ENCODE measurements at places on chromosomes 12 and 14. TPM values are rescaled to one million over a fixed set of nuclear protein-coding genes. Genes with fewer than 3 reads are reported as not detected.

Gene AGAP2
- total RNA-seq, result 1.1 TPM

Gene TMEM132C
- 11.7 TPM for total RNA-seq

DNA sequence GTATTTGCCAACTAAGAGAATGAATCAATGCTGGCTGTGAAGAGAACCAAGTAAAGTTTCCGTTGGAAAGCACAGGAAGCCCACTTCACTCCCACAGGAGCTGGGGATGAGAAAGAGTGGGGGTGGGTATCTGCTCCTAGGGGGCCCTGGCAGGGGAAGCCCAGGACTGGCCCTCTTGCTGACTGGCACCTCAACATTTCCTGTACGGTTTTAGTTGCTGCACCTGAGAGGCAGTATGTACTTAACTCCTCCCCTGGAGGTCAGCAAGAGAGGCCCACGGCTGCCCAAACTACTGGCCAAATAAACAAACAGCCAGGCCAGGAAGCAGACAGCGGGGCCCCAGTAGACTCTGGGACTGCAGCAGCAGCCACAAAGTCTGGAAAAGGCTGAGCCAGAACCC is 33.8 kb upstream of the VWF start:
- DNase-seq, result no peak

GRCh38 chr14:23237772-23238594 is at the start of gene RNF212B:
RNF212B (plus strand) TSS chr14:23237936; CDS start chr14:23240346, 2,410 bp downstream.
- peak; percentile 38 for DNase-seq

Gene NDUFA12
- total RNA-seq, result 58.6 TPM

Gene CLEC14A
- 15.0 TPM for total RNA-seq

DNA sequence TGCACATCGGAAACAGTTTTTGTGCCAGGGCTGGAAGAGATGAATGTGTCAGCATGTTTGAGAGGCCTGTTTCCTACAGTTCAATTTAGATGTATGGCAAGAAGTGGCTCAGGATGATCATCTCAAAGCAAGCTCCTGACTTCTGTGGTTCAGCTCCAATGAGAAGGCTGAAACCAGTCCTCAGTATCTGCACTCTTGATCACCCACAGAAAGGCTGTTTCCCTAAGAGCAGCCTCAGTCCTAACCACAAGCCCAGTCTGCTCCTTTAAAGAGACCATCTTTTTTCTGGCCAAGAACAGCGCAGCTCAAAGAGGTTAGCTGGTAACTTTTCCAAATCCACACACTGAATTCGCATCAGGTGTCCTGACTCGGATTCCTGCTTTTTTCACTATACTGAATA is 19.2 kb downstream of the CSRP2 start:
- DNase-seq, result no peak

GRCh38 chr12:50050410-50051098 is 6.8 kb upstream of the ASIC1 start:
- peak; percentile 65 for DNase-seq

Gene ZNF268
- total RNA-seq, result 21.2 TPM

Gene CLEC2A
- total RNA-seq, result 18.5 TPM

- no peak for DNase-seq
Observed at GRCh38 chr14:93137864-93138263, 22.1 kb upstream of the ITPK1 start.

DNA sequence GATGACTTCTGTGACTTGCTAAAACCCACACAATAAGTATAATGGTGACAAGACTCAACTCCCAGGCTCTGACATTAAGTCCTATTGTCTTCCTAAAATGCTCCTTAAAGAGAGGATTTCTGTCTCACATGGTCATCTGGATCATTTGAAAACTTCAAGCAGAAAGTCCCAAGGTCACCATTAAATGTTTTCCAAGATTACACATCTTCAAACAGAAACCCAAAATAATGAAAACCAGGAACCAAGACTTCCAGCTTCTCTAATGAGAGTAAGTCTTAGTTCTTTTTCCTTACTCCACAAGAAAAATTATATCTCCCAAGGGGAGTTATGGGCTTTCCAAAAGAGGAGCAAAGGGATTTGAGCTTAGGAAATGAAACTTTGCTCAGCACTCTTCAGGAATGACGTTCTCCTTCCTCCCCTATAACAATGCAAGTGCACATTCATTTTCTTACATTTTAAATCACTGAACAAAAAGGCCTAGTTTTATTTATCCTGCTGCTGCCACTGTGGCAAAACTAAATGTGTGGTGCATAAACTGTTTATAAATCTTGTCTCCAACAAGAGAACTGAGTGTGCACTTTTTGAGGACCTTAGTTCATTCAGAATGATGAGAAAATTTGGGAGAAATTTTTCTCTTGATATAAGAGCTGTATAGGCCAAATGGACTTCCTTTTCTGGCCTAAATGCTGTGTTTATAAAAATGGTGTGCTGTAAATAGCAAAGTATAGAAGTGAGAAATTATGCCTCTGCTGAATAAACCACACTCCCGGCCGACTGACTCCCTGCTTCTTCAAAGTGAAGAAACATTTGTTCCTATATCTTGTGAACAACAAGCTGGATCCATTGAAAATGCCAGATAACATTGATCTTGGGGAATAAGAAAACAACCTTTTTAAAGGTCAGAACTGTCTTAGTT is 148.4 kb upstream of the PLEKHG7 start:
- peak; percentile 64 for DNase-seq

Gene CLEC1B
- 0.39 TPM for total RNA-seq

DNA sequence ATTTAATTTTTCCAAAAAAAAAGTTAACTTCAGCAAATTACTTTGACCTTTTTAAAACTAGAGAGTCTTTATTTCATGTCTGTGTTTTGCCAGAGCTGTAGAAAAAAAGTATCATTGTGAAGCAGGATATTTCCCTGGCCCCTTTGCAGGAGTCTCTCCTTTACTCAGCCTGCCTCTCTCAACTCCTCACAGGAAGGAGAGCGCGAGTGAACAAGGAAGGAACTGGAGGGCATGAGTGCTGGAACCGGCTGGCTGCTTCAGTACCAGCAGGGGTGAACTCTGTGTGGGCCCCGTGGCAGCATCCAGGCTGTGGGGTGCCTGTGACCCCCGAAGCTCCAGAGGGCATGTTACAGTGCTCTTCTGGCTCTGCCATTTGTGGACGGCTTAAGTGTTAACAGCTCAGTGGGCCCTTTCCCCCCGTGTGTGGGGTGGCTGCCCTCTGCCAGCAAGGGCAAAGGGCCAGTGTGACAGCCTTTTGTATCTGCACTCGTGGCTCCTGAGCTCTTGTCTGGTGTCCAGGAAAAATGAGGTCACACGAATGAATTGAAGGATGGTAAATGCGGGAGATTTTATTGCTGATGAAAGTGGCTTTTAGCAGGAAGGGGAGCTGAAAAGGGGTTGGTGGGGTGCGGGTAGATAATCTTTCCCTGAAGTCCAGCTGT is 76.6 kb upstream of the KCNH3 start:
- no peak for DNase-seq

Gene PLA2G1B
- not detected for total RNA-seq

DNA sequence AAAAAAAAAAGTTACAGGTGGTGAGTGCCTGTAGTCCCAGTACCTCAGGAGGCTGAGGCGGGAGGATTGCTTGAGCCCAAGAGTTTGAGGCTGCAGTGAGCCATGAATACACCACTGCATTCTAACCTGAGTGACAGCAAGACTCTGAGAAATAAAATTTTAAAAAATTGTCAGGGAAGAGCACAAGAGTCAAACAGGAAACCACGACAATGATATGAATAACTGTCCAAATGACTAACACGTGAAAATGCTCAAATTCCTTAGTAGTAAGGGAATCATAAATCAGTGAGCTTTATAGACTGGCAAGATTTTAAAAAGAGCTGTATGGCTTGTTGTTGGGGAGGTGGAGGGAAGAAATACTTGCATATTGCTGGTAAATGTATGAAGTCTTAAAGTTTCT is 12.9 kb upstream of the ASPG start:
- no peak for DNase-seq

GRCh38 chr12:106256524-106256923 is 8.7 kb upstream of the CKAP4 start:
- no peak for DNase-seq

DNA sequence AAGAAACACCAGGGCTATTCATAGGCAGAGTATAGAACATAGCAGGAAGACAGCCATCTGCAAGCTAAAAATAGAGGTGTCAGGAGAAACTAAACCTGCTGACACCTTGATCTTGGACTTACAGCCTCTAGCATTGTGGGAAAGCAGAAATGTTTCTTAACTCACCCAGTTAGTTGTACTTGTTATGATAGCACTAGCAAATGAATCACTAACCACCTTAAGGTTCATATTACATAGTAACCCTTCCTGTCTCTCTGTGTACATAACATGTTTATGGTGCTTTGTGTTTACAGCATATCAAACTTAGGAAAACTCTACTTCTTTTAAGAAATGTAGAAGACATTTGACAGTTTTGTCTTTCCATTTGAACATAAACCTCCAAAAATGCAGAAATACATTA is 1031.3 kb downstream of the FSCB start:
- DNase-seq, result no peak

Gene AHSA1
- 63.4 TPM for total RNA-seq

DNA sequence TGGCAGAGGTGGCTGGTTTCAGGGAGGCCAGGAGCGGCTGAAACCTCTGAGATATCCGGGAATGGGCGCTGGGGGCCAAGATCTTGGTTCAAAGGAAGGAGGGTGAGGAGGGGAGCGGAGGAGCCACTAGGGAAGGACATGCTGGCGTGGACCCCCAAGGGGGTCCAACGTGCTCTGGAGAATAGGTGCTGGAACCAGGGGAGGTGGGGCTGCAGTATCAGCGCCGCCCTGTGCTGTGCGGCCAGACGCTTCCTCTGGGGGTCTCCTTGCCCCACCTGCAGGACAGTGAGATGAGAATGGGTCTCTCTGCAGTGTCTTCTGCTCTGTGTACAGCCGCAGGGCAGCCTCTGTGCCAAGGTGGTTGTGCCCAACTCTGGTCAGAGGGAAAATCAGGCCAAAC is 2.5 kb downstream of the FAM181A start:
- DNase-seq, result no peak

Gene DPY19L2
- 24.9 TPM for total RNA-seq

Gene OTOGL
- total RNA-seq, result 0.30 TPM

Gene HAL
- total RNA-seq, result 26.6 TPM

DNA sequence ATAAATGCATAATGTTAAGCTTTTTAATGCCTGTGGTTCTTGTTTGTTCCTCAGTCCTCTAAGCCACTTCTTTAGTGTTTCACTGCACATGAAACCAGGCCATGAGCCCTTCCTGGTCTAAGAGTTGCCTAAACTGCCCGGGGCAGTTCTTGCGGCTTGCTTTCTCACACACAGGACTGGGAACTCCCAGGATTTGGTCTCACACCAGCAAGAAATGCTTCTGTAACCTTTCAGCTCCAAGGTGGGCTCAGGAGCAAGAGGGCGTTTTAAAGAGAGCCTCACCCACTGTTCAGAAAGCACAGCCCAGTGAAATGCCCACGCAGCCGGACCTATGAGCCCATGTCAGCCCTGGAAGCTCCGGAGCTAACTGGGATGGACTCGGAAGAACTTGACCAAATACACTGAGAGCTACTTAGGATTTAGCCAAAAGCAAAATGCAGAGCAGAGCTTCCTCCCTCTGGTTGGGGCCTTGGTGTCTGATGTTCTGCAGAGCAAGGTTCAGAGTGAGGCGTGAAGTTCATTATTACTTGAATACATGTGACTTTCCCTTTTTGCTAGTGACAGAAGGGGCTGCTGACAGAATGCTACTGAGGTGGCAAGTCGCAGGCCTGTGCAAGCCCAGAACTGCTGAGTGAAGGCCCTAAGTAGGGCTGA is 23.4 kb downstream of the SLC25A29 start:
- DNase-seq, result no peak

GRCh38 chr12:92191061-92191460 is 45.4 kb upstream of the BTG1 start:
- DNase-seq, result peak; percentile 22

- DNase-seq, result no peak
Observed at GRCh38 chr12:19185262-19185929, 55.9 kb downstream of the PLEKHA5 start.

DNA sequence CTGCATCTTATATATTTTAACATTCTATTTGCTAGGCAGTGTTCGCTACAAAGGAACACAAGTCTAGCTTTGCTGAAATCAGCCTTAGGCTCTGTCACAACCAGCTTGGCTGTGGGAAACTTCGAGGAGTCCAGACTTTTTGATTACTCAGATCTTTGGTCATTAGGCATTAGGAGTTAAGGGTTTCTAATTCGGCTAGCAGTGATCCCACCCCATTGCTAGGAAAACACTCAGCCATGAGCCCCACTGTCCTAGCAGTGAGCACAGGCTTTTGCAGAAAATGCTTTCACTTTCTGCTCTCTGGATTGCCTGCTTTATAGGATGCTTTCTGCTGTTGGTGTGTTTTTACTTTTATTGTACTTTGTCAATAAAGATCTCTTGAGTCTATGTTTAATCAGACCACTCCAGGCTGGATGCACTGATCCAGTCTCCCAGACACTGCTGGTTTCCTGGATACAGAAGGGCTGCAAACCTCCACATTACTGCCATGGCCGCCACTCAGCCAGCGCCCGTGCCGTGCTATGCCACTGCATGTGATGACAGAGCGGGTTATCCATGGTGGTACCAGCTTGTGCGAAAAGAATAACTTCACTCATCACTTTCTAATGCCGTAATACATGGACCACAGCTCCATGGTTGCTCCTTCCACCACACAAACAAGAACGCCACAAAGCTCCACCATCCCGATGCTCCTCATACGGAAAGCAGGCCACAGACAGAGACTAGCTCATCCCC is 41.0 kb upstream of the PYGL start:
- no peak for DNase-seq

Gene CCDC197
- not detected for total RNA-seq

GRCh38 chr12:87001102-87001501 is 744.9 kb upstream of the MGAT4C start:
- no peak for DNase-seq

GRCh38 chr14:95309261-95310051 is 10.3 kb downstream of the CLMN start:
- no peak for DNase-seq

GRCh38 chr12:45349916-45350315 is 134.0 kb downstream of the ANO6 start:
- no peak for DNase-seq

Gene TAS2R9
- not detected for total RNA-seq

Gene C14orf180
- 6.8 TPM for total RNA-seq

DNA sequence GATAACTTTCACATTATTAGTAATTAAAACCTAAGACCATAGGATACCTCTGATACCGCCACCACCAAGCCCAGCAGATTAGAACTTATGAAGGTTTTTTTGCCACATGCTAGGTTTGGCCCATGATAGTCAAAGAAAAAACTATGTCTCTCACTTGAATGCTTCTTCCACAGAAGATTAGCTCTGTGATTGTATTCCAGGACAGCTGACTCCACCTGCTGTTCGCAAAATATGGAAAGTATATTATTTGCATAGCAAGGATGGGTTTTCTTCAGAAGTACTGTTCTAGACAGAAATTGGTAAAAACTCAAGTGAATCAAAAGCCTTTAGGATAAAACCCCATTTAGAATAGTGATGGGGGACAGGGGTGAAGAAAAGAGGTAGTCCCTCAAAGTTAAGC is 42.2 kb downstream of the PPFIBP1 start:
- DNase-seq, result no peak

Gene MMP14
- 171 TPM for total RNA-seq
